Ammon's horn (tissue), 1 donor: ENCODE measurements at places on chromosomes 16 and 17.
A peak's percentile ranks its signal among the peaks of the same experiment; 100 is the strongest.

DNA sequence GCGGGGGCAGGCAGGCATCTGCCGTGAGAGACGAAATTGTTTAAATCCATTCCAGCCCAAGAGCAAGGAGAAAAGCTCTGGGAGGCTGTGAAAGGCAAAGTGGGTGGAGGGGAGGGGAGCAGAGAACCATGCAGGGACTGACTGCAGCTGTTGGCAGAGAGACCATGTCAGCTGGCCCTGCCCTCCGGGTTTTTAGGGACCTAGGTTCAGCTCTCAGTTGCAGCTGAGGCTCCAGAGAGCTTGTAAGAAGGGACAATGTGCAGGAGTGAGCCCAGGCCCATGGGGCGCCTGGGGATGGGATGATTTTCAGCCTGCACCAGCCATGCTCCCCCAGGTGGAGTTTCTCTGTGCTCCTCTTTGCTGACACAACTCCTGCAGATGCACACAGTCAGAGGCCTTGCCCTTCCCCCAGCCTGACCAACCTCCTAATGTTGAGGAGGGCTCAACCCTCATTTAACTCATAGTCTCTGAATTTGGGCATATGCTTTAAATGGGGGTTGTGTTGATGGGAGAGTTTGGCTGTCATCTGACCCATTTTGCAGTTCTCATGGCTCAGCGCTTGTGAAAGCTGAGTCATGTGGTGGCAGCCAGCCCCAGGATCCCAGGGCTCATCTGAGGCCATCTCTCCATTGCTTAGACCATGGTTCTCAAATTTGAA, 70.9 kb downstream of the PLXDC1 start:
- peak; percentile 43 for DNase-seq

DNA sequence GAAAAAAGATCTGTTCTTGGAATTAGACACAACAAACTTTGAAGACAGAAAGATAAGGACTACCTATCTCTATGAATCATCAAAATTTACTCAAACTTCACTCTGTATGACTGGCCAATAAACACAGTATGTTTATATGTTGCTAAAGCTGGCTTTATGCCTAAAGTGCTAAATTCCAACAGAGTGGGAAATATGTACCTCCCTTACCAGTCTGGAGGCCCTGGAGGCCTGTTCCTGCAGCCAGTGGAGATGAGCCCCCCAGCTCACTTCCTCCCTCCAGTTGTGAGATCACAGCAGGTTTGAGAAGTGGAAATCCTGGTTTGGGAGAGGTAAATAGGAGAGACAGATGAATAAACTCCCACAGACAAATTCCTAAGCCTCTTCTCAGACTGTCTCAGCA, 9.0 kb downstream of the ZNF23 start:
- no peak for DNase-seq

DNA sequence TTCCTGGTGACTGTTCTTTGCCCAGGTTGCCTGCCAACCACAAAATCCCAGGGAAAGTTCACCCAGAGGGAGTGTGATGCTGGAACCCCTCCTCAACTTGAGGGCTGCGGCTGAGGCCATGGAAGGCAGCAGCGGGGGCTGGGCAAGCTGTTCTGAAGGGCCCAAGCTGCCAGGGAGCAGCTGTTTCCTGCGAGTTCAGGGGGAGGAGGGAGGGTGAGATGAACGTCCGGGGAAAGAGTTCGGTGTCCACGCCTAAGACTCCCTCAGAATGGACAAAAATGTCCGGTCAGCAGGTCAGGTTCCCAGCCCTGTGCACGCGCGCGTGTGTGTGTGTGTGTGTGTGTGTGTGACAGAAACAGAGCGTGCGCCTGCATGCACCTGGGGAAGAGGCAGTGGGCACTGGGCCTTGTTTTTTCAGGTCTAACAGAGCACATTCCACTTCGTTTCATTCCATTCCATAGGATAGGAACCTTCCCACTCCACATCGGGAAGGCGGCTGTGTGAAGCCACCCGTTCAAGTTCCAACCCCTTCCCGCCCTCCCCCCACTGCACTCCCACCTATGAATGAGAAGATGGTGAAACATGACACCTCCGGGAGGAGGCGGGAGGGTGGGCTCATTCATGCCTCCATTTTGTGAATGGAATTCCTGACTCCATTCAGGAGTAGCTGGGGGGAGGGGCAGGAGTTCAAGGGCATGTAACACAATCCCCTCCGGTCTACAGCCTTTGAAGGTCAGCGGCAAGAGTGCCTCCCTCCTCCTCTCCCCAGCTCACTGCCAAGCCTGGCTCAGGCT, 15.7 kb downstream of the ETV4 start:
- DNase-seq = no peak

GRCh38 chr16:50938932-50939331, 197.0 kb downstream of the CYLD start:
- no peak for DNase-seq

DNA sequence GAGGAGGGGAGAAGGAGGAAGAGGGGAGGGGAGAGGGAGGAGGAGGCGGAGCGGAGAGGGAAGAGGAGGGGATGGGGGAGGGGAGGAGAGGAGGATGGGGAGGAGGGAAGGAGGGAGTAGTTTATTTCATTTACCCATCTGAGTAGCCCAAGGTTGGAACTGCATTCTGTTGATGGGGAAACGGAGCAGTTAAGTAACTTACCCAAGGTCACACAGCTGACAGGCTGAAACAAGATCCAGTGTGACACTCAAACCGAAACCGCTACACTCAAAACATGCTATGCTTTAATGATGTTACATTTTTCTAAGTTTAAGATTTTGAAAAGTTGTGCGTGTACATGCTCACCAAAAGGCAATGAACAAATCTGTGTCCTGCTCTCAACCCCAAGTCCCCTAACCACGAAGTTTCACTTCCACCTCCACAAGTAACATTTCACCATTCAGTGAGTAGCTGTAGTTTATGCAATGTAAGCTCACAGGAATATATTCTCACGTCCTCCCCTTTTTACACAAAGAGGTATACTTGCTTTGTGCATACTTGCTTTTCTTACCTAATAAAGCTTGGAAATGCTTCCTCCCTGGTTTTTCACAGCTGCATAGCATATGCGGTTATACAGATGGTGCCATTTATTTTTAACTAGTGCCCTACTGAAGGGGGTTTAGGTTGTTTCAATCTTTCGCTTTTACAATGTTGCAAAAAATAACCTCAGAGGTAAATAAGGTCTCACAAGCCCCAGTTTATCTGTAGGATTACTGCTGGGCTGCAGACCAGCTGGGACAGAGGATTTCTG, 275.3 kb downstream of the PARN start:
- DNase-seq = peak; percentile 59

GRCh38 chr16:31201582-31202413, 762 bp downstream of the PYCARD start:
- peak; percentile 37 for DNase-seq

DNA sequence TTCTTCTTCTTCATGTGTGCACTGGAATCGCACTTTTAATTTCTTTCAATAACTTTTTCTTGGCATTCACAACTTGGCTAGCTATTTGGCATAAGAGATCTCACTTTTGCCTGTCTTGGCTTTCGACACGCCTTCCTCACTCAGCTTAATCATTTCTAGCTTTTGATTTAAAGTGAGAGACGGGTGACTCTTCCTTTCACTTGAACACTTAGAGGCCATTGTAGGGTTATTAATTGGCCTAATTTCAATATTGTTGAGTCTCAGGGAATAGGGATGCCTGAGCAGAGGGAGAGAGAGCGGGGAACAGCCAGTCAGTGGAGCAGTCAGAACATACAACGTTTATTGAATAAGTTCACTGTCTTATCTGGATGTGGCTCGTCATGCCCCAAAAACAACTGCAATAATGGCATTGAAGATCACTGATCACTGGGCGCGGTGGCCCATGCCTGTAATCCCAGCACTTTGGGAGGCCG, 200.3 kb downstream of the SEC14L1 start:
- no peak for DNase-seq

- no peak for DNase-seq
Measured at GRCh38 chr17:82243648-82244412, 15.0 kb downstream of the SLC16A3 start.

DNA sequence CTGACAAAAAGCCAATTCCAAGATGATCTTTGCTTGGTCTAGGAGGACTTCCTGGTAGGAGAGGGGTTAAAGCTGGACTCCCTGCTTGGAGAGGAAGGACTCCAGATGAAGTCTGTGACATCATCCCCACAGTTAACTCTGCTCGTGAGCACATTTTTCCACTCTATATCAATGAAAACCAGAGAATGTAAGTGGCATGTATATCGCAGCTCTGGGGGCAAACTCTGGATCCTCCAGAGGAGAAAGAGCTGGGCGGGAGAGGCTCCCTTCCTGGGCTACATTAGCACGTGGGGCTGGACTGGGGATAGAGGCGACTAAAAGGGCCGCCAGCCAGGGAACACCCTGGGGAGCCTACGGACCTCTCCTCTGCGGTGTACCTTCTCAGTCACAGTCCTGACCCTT, 34.1 kb downstream of the HIC1 start:
- no peak for DNase-seq

- no peak for DNase-seq
Measured at GRCh38 chr17:63246344-63246743, 199.8 kb downstream of the CYB561 start.

DNA sequence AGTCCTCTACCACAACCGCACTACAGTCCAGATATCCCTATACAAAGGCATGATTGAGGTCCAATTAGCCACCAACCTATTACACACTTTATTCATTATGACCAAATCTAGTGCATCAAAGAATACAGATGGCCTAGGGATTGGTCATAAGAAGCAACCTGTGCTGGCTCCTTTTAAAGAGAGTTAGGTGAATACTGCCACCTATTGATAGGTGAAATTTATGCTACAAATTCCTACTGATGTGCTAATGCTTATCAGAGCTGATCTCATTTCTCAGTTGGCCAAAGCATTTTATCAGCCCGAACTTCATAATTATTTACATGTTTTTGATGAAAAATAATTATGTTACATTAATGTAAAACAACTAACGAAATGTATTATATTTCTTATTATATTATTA, 166.3 kb downstream of the ANKFN1 start:
- DNase-seq = peak; percentile 33

DNA sequence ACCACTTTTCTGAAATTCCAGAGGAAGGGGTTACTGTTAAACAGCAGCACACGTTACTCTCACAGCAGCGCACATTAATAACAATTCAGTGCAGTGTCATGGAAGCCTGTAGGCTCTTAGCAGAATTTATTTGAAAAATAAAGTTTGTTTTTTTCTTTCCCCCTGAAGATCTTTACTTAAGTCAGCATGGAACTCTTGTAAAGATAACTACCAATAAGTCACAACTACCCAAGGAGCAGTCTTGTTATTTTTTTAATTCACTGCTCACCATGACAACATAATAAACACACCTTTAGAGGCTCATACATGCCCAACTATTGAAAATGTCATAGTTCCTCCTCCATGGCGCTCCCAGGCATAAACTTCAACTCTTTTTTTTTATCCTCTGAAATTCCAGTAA, 31.8 kb upstream of the PSMD7 start:
- DNase-seq = no peak

DNA sequence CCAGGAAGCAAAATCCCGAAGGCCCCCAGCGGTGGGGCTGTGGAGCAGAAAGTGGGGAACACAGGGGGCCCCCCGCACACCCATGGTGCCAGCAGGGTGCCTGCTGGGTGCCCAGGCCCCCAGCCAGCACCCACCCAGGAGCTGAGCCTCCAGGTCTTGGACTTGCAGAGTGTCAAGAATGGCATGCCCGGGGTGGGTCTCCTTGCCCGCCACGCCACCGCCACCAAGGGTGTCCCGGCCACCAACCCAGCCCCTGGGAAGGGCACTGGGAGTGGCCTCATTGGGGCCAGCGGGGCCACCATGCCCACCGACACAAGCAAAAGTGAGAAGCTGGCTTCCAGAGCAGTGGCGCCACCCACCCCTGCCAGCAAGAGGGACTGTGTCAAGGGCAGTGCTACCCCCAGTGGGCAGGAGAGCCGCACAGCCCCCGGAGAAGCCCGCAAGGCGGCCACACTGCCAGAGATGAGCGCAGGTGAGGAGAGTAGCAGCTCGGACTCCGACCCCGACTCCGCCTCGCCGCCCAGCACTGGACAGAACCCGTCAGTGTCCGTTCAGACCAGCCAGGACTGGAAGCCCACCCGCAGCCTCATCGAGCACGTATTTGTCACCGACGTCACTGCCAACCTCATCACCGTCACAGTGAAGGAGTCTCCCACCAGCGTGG, 6.5 kb downstream of the CBX2 start:
- no peak for DNase-seq

- DNase-seq = no peak
Measured at GRCh38 chr17:7441266-7441665, 2.0 kb downstream of the FGF11 start.

DNA sequence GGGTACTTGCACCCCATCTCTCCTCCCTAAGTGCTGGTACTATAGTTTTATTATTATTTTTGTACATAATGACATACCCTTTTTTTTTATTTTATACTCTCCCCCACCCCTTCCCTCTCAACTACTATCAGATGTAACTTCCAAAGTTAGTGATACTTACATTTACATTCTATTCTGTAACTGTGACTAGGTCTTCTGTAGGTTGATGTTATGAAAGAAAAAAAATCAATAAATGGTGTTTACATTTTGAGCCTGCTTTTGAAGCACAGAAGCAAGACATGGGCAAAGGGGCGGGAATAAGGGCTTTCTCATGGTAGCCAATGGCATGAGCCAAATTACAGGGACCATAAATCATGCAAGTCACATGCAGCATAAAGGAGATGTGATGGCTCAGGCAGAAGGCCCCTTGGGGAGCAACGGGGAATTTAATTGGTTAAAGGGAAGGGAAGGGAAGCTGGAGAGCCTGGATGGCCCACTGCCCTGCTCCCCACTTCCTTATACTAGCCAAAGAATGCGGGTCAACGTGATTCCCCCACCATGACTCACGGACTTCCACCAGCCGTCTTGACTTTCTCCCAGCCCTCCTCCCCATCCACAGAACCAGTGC, 2.4 kb upstream of the ACSF2 start:
- no peak for DNase-seq
